ENCODE measurements at places on chromosomes 1 and 21.

DNA sequence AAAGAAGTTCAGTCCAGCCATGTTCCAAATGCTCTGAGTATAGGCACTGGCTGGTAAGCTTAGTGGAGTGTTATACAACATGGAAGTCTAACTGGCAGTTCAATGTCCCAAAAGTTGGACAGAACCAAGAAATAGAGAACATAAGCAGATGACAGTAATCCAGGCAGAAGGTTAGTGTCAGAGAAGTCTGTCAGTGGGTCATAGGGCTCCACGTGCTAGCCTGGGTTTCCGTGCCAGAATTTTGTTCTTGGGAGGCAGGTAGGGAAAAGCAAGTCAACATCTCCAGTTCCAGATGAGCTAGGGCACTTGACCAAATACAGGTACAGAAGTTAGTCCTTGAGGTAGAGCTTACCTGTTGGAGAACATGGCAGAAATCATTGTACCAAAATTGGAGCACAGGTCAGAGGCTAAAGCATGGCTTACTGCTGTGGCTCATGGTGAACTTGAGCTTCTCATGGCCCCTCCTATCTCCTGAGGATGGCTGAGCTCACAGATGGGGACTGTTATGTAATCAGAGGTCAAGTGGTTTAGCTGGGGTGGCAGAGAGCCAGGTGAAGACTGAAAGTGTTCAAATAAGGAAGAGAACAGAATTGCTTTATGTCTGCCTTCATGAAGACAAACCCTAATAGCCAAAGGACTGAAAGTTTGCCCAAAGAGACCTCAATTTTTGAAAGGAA is 170.8 kb downstream of the NFIA start:
- peak; percentile 83 for DNase-seq

DNA sequence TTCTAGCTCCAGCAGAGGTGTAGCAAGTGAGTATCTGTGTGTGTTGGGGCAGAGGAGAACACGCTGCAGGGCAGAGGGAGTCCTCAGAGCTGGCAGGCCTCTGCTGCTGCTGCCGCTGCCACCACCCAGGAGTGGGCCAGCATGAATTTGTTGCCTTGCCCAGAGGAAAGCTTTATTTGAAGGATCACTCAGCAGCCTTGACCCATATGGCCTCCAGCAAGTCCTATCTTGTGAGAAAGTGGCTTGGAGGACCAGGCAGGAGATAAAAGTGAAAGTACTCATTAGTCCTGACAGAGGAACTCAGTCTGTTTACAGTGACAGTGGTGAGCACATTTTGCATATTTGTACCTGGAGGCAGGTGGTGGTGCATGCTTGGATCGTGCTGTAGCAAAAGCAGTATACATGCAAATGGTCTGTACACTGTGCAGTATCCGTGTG is 3.1 kb downstream of the TRAF5 start:
- no peak for DNase-seq

- DNase-seq, result no peak
Observed at GRCh38 chr1:205003358-205004131, 39.5 kb upstream of the CNTN2 start.

- DNase-seq, result no peak
Observed at GRCh38 chr1:25615172-25615541, 1.4 kb upstream of the MAN1C1 start.

DNA sequence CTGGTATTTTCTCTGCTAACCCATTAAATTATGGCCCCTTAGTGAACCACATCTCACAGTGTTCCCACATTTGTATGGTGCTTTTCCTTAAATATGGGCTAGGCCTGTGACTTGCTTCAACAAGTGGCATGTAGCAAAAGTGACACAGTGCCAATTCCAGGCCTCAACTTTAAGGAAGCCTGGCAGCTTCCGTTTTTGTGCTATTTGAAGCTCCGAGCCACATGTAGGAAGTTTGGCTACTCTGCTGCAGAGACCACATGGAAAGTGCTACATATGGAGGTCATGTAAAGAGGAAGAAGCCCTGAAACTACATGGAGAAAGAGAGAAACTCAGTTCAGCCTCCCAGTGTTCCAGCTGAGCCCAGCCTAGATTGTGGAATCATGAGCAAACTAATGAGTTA is 28.5 kb upstream of the DR1 start:
- no peak for DNase-seq

- no peak for DNase-seq
Observed at GRCh38 chr1:228767636-228768354, 32.5 kb downstream of the RHOU start.

- DNase-seq, result no peak
Observed at GRCh38 chr21:38321568-38321967, 64.8 kb downstream of the KCNJ15 start.

DNA sequence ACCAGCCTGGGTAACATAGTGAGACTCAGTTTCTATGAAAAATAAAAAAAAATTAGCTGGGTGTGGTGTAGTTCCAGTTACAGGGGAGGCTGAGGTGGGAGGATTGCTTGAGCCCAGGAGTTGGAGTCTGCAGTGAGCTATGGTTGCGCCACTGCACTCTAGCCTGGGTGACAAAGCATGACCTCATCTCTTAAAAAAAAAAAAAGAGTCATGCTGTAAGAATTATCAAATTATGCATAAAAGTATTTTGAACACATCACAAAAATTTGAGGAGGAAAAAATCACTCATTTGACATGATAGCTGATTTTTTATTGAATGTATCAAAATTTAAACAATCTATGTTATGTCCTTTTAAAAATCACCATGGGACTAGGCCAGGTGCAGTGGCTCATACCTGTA is 17.8 kb downstream of the CCDC30 start:
- no peak for DNase-seq

DNA sequence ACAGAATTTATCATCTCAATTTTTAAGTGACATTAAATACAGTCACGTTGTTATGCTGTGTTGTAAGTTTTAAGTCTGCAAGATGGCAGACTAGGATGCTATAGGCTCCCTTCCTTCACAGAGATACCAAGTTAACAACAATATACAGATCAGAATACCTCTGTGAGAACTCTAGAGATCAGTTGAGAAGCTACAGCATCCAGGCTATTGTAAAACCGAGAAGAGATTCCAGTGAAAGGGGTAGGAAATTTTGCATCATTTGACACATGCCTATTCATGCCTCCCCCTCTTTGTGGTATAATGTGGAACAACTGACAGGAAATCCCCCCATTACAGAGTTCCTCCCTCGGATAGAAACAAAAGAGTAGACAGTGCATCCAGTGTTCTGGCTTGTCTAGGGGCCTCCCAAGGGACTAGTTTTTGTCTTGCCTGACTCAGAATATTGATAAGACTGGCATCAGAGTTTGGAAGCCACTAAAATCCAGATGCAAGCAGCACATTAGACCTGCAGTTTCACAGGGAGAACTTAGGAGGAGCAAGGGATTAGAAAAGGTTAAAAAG is 80.6 kb downstream of the LBR start:
- DNase-seq, result peak; percentile 36

DNA sequence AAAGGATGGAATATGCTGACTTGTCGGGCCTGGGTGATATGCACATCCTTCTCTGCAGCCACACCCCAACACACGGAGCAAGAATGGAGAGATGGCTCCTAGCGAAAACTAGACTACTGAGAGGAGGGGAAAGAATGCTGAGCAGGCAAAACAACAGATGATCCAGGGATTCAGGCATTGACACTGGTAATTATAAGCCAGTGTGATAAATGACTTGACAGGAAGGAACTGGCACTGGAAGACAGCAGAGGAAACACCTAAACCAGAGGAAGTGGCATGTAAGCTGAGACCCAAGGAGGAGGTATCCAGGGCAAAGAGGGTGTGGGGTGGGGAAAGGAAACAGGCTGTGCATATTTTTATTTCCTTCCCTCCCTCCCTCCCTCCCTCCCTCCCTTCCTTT is 31.7 kb upstream of the KHDRBS1 start:
- DNase-seq, result no peak

DNA sequence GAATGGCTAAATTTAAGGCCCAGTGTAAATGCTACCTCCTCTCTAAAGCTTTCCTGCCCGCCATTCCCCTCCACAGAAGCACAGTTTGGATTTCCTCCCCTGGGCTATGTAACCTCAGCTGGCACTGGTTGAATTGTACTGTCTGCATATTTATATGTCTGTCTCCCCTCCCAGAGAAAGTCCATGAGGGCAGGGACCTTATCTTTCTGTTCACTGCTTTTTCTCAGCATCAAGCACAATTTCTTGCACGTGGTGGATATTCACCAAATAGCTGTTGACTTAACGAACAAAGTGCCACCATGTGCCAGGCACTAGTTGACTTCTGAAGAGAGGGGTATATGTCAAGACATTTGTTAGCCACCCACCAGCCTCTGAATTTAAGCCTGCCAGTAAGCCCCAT is 9.5 kb upstream of the PDIK1L start:
- no peak for DNase-seq

DNA sequence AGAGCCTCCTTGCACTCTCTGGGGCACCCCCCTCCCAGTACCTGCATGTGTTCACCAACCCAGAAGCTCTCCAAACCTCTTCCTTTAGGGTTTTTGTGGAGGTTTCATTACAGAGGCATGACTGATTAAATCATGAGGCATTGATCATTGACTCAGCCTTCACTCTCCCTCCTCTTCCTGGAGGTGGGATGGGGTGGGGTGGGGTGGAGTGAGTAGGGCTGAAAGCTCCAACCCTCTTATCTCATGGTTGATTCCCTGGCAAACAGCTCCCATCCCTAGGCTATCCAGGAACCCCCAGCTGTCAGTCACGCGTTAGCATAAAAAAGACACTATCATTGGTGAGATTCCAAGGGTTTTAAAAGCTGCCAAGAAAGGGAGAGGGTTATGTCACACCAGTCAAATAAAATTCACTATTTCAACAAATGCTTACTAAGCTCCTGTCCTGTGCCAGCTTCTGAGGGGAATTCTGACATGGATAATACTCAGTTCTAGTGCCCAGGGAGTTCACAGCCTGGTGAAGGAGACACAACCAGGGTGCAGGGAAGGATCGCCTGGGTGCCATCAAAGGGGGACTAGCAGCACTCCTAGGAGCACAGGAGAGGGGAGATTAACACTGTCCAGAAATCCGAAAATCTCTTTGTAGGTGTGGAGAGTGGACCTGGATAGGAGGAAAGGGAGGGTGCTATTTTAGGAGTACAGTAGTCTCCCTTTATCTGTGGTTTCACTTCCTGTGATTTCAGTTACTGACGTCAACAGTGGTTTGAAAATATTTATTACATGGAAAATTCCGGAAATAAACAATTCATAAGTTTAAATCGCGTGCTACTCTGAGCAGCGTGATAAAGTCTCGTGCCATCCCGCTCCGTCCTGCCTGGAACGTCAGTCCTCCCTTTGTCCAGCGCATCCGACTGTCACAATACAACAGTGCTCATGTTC is 6.8 kb upstream of the IL24 start:
- peak; percentile 98 for DNase-seq

DNA sequence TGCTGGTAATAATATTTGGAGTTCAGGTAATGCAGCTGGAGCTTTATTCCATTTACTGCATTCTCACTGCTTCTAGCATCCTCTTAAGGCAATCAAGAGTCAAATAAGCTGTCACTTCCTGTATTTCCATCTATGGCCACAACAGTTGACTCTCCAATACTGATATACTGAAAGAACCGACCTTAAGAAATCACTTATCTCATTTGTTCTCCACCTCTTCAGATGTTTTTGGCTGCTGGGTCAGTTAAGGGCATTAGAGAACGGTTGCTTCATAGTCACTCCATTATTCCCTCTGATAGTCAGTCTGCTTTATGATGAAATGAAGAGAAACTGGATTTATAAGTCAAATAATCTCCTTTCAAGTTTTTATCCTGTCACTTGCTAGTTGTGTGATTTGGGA is 14.2 kb upstream of the RGS4 start:
- peak; percentile 39 for DNase-seq

- no peak for DNase-seq
Observed at GRCh38 chr1:246297279-246298265, 209.5 kb downstream of the SMYD3 start.
